Urinary bladder (tissue), 4 donors: ENCODE measurements at places on chromosomes 1 and 21. TPM values are rescaled to one million over a fixed set of nuclear protein-coding genes. Genes with fewer than 3 reads are reported as not detected.

DNA sequence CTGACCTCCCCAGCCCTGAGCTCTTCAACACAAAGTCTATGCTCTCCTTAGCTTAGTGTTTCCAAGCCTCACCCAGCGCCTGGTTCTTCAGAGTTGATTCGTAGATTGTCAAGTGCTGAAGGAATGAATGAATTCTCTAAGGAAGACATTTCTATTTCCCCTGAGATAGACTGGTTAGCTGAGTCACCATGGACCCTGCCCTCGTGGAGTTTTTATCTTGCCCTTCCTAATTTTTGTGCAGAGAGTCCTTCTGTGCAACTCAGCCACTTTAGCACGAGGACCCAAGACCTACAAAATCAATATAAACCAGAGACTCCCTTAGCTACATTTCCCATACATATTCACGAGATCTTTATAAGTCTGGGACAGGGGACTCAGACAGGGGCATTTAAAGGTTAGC lies 2.6 kb upstream of the CD244 start:
- no peak for DNase-seq

GRCh38 chr1:229384822-229385221 lies 42.0 kb upstream of the CCSAP start:
- no peak for DNase-seq

Gene HLCS
- total RNA-seq, result 22.9 TPM

DNA sequence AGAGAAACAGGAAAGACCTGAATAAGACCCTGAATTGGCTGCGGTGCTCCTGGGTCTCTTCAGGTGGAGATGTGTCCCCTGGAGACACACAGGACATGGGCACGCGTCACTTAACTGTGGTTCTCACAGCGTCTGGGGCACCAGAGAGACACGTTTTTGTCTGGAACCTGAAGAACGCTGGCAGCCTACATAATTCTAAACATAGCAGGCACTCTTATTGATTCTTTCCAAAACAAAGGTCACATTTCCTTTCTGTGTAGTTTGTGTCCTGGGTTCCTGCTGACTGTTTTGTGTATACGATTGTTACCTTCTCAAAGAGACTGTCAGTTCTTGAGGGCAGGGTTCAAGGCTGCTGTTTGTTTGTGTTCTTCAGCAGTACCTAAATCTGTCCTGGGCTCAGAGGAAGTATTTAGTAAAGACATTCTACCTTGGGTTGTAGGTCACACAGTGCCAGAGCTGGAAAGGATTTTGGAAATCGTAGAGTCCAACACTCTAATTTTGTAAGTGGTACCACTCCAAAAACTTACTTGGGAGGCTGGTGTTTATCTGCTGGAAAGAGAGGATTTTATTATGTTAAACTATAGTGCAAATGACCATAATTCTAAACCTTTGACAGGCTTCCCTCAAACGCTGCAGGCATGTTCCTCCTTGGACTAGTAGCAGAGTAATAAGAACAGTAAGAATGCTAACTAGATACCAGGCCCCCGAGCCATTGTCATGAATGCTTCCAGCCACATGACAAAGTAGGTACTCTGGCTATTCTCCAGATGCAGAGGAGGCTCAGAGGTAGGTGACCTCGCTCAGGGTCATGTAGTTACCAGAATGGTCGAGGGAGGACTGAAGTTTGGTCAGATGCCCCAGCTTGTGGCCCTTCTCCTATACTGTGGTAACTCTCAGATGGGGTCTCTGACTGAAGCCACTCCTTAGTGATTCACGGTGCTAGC lies 164.3 kb downstream of the DHRS3 start:
- DNase-seq, result no peak

DNA sequence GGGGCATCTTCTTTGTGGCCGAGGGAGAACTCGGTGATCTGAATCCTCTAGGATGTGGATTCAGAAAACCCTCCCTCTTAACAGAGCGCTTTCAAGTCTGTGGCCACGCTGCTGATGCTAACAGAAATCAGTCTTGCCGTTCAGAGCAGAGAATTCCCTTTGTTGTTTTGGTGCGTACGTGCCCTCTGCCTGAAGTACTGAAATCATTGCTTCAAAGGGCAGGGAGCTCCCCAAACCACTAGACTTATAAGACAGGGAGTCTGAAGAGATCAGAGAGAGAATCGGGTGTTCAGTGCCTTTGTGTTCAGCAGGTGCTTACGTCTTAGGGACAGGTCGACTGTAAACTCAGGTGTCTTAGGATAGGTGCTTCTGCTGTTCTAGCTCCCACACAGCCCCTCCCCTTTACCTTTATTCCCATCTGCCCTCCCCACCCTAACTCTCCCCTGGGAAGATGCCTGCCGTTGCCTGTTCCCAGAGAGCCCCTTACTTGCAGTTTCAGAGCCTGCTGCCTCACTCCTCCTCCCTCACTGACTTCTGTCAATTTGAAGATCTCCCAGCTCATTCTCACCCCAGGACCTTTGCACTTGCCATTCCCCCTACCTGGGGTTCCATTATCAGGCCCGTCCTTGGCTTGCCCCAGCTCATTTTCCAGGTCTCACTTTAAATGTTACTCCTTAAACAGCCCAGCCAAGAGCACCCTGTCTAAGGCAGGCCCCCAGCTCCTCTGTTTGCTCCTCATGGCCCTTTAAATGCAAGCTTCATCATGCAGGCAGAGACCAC lies 143.0 kb downstream of the CAMTA1 start:
- no peak for DNase-seq

DNA sequence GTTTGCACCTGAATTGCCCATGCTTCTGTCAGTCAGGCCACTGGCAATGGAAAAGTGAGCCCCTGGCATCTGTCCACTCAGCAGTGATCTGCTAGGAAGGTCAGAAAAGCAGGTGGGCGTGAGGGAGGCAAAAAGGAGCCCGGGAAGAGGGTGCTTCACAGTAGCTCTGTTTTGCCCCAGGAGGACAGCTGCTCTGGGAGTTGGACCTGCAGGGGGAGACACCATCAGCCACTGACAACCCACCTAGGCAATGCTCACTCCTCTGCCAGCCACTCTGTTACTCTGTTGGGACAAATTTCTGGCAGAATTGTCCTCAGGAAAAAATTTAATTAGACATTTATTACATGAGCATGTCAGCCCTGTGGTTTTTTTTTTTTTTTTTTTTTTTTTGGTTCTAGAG lies 146.4 kb downstream of the LRIG2 start:
- DNase-seq, result no peak

Gene ANKRD34A
- total RNA-seq, result 0.21 TPM

DNA sequence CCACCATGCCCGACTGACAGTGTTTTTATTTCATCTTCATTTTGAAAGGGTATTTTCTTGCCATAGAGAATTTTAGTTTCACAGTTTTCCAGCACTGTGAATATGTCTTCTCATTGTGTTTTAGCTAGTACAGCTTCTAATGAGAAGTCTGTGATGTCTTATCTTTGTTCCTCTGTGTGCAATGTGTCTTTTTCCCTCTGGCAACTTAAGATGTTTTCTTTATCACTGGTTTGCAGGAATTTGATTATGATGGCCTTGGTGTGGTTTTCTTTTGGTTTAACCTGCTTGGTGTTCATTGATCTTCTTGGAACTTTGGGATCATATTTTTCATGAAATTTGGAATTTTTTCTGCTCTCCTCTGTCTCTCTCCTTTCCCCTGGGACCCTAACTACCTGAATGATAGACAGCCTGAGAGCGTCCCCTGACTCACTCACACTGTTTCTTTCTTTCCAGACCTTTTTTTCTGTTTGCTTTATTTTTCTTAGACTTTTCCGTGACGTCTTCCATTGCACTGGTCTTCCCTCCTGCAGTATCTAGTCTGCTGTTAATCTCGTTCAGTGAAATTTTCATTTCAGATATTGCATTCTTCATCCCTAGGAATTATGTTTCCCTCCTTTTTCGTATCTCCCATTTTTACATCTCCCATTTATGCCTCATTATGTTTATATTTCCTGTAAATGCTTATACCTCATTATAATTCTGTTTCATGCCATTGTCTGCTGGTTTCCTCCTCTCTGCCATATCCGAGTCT lies 48.5 kb downstream of the PDE9A start:
- DNase-seq, result no peak

Gene BMP8B
- total RNA-seq, result 1.6 TPM

Gene KCNA2
- 1.7 TPM for total RNA-seq

Gene PAX7
- total RNA-seq, result 0.95 TPM

GRCh38 chr1:66954208-66954607 lies 29.4 kb downstream of the MIER1 start:
- no peak for DNase-seq

GRCh38 chr1:181676269-181676668 lies 193.0 kb downstream of the CACNA1E start:
- no peak for DNase-seq
